Hematopoietic multipotent progenitor cell (in vitro differentiated cells): ENCODE measurements at places on chromosomes 12 and 14.

GRCh38 chr12:18719922-18720510 is 17.8 kb downstream of the PLCZ1 start:
- no peak for DNase-seq

- DNase-seq = no peak
Observed at GRCh38 chr14:75281654-75282019, 3.0 kb downstream of the FOS start.

- no peak for DNase-seq
Observed at GRCh38 chr12:5204271-5204670, 160.6 kb downstream of the KCNA5 start.

GRCh38 chr12:104414581-104415341 is 42.0 kb upstream of the CHST11 start:
- DNase-seq = no peak

DNA sequence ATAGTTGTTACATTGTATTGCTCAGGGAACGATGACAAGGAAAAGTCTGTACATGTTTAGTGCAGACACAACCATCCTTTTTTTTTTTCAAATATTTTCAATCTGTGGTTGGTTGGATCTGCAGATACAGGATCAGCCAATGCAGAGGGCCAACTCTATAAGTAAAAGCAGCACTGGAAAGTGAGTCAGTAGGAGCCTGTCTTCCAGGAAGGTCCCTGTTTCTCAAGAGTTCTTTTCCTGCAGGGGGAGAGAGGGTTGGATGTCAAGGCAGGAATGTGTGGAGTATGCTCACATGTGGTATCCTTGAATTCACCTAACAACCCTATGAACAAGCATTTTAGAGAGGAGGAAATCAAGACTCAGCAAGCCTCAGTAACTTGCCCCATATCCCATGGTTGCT is 409.1 kb downstream of the NPAS3 start:
- no peak for DNase-seq

DNA sequence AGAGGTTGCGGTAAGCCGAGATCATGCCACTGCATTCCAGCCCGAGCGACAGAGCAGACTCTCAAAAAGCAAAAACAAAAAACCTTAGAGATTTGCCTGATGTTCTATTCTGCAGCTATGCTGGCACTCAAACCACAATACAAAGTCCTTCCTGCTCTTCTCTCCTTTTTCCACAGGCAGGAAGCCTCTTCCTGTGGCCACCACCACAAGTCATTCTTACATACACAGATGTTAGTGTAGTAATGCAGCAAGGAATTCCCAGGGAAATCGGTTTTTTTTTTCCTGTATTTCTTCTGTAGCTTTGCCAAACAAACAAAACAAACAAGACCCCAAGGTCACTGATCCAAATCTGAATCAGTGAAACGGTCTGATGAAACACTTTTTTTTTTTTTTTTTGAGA is 104.3 kb downstream of the FIGNL2 start:
- no peak for DNase-seq

- DNase-seq = no peak
Observed at GRCh38 chr14:65423982-65424381, 11.5 kb downstream of the FUT8 start.

DNA sequence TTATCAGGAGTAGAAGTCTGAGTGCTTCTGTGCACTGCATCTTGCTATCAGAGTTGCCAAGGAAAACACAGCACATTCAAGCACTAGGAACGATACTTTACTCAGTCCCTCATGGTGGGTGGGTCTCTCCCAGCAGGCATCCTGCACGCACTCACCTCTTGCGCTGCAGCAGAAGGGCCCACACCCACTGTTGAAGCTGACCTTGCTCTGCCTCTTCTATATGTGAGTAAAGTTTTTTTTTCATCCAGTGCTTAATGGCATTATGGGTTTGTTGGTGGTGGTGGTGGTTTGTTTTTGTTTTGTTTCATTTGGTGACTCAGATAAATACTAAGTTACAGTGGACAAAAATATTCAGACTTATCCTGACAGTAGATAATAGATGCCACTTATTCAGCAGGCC is 348.5 kb downstream of the EGLN3 start:
- no peak for DNase-seq

- DNase-seq = no peak
Observed at GRCh38 chr14:93267149-93267711, 60.2 kb downstream of the UBR7 start.

- no peak for DNase-seq
Observed at GRCh38 chr12:9041321-9041720, 52.0 kb downstream of the KLRG1 start.

- no peak for DNase-seq
Observed at GRCh38 chr12:128025589-128026245, 241.3 kb upstream of the TMEM132C start.

DNA sequence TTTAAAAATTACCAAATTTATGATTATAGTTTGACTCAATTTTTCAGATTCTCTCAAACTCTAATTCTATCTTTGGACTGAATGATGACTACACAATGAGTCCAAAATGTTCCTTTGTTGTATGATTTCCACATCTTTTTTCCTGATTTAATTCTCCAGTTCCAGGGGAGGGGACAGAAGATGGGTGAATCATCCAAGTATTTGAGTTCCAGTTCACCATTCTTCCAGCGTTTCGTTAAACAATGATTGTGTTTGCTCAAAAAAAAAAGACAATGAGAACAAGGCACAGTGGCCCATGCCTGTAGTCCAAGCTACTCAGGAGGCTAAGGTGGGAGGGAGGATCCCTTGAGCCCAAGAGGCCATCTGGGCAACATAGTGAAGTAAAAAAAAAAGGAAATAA is 23.8 kb downstream of the BAZ1A start:
- no peak for DNase-seq

DNA sequence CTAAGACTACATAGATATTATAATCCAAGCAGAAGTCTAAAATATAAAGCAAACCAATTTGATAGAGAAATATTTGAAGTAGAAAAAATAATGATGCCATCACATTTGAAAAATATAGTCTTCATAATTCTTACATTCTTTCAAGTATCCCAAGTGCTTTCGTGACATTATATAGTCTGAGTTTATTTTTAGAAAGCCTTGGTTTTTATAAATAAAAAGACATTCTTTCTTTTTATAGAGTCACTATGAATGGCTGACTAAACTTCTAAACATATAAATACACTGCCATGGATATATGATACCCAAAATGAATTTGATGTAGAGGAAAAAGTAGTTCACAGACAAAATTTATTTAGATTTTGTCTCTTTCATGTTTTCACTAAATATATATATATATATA is 135.1 kb upstream of the PDZRN4 start:
- DNase-seq = no peak

- DNase-seq = no peak
Observed at GRCh38 chr12:98504368-98504617, 11.1 kb upstream of the TMPO start.

DNA sequence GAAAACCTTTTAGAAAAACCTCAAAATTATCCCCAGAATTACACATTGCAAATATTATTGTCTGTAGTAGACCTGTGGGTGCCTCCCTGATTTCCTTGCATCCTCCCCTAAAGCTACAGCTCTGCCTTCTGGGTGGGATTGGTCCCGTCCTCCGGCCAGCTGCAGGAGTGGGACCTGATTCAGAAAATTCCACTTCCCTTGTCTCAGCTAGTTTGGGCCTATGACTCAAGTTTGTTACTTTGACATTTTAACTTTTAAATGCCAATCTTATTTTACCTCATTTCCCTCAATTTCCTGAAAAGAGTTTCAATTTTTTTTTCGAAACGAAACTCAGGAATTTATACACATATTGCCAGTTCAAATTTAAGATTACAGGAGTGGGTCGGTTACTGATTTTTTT is 13.2 kb upstream of the SLC41A2 start:
- no peak for DNase-seq

GRCh38 chr12:94829552-94829951 is 173.9 kb downstream of the NDUFA12 start:
- no peak for DNase-seq

DNA sequence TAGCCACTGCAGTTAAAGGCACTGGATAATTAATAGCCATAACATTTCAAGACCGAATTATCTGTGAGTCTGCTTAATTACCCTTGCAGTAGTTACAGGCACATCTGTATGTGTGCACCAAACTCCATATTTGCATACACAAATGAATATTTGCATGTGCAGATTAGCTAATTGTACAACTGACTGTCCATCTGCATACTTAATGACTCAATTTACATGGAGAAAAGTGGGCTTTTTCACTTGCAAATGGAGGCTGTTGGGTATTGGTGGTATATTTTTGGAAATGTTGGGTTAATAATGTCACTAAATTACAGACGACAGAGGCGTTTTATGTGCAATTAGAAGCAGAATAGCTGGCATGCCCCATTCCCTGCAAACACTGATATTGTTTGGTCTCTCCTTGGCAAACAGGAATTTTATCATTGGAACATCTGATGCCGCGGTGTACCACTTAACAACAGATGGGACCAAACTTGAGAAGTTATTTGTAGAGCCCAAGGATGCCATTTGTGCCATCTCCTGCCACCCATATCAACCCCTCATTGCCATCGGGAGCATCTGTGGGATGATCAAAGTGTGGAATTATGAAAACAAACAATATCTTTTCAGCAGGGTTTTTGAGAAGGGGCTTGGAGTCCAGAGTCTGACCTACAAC is 39.6 kb downstream of the CFAP251 start:
- no peak for DNase-seq

GRCh38 chr12:104342635-104343249 is 39.2 kb downstream of the EID3 start:
- no peak for DNase-seq

- peak; percentile 45 for DNase-seq
Observed at GRCh38 chr12:84507956-84508850, 404.4 kb downstream of the SLC6A15 start.

DNA sequence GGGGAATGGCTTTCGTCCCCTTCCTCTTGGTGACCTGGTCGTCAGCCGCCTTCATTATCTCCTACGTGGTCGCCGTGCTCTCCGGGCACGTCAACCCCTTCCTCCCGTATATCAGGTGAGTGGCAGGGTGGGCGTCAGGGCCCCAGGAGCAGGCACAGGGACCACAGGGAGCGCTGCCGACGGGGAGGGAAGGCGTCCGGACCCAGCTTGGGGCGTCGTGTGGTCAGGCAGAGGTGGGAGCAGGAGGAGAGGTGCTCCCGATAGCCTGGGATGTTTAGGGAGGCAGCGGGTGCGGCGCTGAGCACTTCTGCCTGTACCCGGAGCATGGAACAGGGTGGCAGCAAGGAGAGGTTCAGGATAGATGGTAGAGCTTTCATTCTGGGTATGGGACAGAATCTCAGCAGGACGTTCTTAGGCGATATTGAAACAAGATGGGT is 444 bp downstream of the DRAM1 start:
- peak; percentile 6 for DNase-seq

GRCh38 chr14:55684956-55685584 is 105.1 kb downstream of the KTN1 start:
- no peak for DNase-seq

DNA sequence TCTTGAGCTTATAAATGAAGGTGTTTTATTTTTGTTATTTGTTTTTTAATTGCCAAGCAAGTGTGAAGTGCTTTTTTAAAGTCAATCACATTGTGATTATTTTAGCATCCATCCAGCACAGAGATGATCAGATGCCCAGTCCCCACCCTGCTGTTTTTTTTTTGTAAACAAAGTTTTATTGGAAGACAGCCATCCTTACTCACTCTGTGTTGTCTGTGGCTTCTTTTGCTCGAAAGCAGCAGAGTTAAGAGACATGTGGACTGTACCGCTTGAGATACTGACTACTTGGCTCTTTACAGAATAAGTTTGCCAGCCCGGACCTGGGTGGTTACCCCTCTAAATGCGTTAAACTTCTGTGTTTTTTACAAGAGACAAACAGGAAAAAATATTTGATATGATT is 30.9 kb upstream of the AMN start:
- no peak for DNase-seq

DNA sequence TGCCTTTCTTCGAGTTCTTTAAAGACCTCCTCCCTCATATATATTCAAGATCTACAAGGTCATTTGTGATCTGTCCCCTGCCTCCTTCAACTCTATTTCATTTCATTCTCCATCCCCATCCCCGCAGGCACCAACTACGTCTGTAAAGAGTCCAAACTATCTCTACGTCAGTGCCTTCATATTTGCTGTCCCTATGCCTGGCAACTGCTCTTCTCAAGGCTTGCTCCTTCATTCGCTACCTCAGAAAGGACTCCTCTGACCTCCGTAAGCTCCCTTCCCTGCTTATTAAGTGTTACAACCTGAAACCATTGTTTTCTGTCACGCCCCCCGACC is 650 bp downstream of the LLPH start:
- no peak for DNase-seq

DNA sequence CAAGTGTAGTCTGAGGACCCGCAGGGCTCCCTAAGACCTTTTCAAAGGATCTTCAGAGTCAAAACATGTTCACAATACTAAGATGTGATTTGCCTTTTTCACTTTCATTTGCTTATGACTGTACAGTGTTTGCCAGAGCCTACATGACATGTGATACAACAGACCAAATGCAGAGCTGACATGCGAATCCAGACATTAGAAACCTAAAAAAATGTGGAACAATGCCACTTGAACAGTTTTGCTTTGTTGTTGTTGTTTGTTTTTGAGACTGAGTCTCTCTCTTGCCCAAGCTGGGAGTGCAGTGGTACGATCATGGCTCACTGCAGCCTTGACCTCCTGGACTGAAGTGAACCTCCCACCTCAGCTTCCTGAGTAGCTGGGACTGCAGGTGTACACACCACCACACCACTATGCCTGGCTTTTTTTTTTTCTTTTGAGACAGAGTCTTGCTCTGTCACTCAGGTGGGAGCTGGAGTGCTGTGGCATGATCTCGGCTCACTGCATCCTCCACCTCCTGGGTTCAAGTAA is 5.3 kb upstream of the RAB35 start:
- DNase-seq = no peak

DNA sequence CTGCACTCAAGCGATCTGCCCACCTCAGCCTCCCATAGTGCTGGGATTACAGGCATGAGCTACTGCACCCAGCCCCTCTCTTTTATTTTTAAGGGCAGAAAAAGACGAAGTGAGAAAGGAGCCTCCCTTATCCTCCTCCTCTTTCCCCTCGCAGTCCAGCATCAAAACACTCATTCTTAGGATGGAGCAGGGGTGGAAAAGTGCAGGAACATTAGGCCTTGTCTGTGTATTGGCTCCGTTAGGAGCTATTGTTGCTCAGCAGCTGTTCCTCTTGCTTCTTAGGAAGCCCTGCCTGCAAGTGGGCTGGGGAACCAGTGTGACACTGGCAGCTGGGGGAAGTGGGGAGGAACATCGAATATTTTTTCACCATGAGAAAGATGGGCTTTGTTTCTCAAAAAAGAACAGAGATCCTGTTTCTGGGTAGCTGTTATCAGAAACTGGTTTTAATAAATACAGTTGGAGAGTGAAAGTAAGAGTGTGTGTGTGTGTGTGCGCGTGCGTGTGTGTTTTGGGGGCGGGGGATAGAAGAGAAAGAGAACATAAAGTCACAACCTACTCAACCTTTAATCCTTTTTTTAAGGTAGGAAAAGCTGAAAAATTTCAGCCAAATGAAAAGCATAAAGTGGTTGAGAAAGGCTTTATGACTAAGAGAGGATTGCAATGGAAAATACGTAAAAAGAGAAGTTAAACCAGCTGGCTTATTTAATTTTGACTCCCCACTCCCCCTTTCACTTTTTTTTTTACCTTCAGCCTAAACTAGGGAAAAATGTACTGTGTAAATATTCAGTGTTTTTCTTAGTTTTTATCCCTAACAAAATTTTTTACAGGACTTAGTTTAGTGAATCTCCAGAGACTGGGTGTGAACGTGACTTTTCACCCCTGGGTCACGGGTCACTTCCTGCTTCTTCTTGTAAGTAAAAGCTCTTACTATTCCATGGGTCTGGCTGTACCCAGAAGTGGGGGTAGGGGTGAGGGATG is 197.2 kb upstream of the PLEKHG7 start:
- DNase-seq = peak; percentile 31
